Activated CD8-positive, alpha-beta memory T cell treated with anti-CD3 and anti-CD28 coated beads for 1 hour (primary cell): ENCODE measurements at places on chromosomes 5 and 9.

- DNase-seq: no peak
Measured at GRCh38 chr5:135719428-135720063, 114.9 kb upstream of the SLC25A48 start.

- DNase-seq: no peak
Measured at GRCh38 chr5:154465169-154465568, 12.9 kb downstream of the HAND1 start.

DNA sequence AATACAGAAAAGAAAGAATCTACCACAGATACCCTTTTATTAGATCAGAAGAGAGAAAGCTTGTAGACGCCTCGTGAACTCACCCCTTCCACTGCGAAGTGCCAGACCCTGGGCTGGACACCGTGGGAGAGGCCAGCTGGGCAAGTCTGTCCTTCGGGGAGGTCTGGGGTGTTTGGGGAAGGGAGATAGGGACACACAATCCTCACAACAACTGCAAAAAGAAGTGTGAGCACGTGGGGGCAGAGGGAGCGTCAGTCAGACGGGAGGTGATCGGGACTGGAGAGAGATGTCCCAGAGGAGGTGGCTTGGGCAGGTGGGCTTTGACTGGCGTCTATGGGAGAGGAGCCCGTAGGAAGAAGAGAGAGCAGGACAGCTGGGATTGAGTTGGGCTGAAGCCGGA lies 27.3 kb upstream of the GRHPR start:
- DNase-seq: no peak

DNA sequence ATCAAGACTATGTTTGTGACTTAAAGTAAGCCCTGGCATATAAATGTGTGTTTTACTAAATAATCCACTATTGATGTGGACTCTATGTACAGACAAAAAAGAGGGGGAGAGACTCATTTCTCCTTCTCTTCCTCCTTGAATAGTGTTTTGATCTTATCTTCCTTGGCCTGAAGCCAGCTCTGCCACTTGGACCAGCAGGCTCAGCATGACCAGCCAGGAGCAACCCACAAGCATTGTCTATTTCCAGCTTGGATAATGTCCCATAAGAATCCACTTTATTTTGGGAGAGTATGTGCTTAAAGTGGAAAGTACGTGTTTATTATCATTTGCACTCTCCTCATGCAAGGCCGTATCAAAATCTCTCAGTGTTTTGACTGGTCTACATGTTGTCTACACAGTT lies 23.8 kb upstream of the SLC46A2 start:
- no peak for DNase-seq

DNA sequence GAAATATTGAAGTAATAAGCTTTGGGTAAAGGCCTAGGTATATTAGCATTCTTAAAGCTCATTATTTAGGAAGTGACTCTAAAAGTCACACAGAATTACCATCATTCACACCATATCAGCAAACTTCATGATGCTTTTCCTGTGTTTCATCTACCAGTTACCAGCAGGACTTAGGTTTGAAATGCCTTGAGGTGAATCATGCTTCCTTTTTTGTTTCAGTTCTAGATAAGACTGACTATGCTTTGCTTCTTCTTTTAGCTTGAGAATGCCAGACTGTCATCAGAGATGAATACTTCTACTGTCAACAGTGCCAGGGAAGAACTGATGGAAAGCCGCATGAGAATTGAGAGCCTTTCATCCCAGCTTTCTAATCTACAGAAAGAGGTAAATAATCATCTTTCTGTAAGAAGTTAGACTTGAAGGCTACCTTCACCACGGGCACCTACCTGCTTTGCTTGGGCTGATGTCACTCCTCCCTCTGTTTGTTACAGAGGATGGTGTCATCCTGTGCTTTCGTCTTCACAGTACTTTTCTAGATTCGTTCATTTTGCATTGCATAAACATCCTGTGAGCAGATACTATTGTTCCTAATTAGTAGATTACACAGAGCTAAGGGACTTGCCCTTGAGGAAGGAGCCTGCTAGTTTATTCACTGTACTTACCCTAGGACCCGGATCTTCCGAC lies 34.7 kb downstream of the LMNB1 start:
- DNase-seq: no peak

- no peak for DNase-seq
Measured at GRCh38 chr5:51181208-51181894, 201.9 kb upstream of the ISL1 start.

- DNase-seq: no peak
Measured at GRCh38 chr5:168583742-168584482, 4.7 kb upstream of the PANK3 start.

DNA sequence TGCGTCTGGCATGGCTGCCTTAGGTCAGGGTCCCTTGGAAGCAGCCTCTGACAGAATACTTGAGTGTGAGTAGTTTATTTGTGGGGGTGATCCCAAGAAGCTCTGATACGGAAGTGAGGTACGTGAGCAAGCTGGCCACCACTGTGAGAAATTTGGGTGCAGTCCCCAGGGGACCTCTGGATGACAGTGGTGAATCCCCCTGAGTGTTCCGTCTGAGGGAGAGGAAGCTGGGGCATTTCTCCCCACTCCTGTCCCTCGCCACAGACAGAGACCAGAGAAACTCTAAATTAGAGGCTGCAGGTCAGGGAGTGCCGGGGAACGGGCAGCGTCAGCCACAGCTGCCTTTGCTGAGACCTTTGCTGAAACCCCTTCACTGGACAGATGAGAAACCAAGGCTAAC lies 155.9 kb upstream of the COL5A1 start:
- DNase-seq: no peak

- DNase-seq: no peak
Measured at GRCh38 chr5:168114444-168115017, 176.9 kb upstream of the WWC1 start.

DNA sequence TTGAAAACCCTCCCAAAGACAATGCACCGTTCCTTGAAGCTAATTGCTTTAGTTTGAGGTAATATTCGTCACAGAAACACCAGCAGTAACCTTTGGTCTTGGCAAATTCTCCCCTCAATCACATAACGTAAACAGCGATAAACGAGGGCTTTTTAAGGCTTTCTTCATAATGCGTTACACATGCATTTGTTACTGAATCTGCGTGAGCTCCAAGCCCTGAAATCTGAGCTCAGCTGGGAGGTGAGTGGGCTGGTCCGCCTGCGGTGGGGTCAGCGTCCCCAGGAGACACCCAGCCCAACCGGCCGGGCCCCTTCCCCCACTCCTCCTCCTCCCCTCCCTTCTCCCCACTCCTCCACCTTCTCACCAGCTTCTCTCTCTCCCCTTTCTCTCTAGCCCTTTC lies 91.1 kb downstream of the BARX1 start:
- DNase-seq: no peak

DNA sequence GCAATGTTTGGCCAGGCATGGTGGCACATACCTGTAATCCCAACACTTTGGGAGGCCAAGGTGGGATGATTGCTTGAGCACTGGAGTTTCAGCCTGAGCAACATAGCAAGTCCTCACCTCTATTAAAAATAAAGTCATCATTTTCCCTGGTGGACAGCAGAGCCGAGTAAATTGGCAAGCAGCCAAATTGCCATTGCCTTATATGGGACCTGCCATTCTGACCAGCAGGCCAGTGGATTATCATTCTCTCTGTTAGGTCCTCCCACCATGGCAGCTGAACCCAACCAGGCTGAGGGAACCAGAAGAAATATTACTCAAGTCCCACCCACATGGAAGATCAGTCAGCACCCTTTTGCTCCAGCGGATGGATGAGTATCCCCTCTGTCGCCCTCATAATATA lies 1829.9 kb downstream of the EFNA5 start:
- DNase-seq: no peak

GRCh38 chr5:149061341-149061740 lies 1.5 kb downstream of the SH3TC2 start:
- DNase-seq: no peak

DNA sequence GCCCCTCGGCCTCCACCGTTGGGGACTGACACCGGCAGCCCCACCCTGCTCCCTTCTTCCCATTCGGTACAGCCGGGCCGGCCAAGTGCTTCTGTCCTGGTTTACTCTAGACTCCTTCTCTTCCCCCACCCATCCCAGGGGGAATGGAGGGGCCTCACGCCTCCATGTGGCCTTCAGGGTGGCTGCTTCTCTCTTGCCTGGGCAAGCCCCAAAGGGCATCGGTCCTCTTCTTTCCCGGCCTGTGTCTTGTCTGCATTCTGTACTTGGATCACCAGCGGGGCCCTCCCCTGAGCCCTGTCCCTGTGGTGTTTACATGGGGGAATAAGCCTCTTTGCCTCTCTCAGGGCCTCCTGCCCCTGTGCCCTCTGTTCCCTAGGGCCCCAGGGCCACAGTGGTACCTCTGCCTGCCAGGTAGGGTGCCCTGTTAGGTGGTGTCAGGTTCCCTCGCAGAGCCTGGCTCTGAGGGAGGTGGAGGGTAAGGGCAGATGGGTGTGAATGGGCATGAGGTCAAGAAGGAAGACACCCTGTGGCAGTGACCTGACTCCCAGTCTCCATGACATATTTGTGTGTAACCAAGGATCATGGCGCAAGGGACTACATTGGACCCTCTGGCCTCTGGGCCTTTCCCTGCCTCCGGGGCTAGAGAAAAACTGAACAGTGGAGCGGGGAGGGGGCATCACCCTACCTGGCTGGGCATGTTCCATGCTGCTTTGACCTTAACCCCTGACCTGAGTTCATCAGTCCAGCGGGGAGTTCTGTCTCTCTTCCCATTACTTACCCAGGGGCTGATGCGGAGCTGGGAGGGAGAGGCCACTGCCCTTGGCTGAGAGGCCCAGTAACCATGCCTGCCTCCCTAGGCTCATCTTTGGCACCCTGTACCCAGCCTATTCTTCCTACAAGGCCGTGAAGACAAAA lies 1.6 kb downstream of the REEP2 start:
- no peak for DNase-seq

GRCh38 chr5:98463676-98464075 lies 309.8 kb upstream of the RGMB start:
- DNase-seq: no peak

DNA sequence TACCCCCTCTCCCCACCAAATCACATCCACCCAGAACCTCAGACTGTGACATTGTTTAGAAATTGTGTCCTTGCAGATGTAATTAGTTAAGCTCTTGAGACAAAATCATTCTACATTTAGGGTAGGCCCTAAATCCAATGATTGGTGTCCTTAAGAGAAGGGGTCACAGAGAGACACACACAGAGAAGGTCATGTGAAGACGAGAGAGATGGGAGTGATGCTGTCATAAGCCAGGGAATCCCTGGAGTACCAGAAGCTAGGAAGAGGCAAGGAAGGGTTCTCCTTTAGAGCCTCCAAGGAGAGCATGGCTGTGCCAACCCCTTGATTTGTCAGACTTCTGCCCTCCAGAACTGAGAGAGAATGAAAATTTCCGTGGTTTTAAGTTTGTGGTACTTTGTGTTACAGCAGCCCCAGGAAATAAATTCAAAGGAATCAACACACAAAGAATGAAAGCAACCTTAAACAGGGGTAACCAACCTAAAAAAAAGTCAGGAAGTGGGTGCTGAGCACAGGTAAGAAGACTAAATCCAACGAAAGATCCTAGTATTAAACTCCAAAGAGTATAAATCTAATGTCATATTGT lies 33.6 kb downstream of the TIMD4 start:
- no peak for DNase-seq

DNA sequence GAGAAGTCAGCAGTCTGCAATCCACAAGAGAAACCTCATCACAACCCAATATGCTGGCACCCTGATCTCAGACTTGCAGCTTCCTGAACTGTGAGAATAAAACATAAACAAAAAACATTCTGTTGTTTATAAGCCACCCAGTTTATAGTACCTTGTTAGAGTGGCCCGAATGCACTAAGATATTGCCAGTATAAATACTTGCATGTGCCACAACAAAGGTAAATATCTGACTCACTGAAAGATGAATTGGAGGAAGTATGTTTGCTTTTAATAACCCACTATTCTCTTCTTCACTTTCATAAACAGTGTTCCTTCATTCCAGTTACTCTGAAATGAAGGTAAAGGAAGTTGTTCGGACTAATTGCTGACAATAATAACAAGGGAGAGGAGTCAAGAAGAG lies 1163.4 kb upstream of the CDH6 start:
- no peak for DNase-seq

GRCh38 chr9:124293718-124294506 lies 36.2 kb downstream of the NEK6 start:
- DNase-seq: no peak

DNA sequence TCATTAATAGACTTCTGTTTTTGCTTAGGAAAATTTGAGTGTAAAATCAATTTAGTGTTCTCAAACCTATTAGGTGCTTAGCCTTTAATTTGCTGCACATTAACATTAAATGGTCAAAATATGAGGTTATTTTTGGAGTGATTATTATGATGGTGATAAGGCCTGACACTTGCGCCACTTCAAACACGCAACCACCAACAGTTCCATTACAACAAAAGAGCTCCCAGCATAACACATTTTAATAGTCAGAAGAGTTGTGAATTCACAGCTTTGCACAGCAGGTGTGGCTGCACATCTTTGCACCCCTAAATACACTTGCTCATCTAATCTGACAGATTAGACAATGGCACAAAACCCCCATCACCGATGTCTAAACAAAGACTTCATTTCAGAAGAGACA lies 940.7 kb downstream of the NR2F1-AS1 start:
- DNase-seq: no peak

- no peak for DNase-seq
Measured at GRCh38 chr5:114450437-114450836, 88.6 kb downstream of the KCNN2 start.

DNA sequence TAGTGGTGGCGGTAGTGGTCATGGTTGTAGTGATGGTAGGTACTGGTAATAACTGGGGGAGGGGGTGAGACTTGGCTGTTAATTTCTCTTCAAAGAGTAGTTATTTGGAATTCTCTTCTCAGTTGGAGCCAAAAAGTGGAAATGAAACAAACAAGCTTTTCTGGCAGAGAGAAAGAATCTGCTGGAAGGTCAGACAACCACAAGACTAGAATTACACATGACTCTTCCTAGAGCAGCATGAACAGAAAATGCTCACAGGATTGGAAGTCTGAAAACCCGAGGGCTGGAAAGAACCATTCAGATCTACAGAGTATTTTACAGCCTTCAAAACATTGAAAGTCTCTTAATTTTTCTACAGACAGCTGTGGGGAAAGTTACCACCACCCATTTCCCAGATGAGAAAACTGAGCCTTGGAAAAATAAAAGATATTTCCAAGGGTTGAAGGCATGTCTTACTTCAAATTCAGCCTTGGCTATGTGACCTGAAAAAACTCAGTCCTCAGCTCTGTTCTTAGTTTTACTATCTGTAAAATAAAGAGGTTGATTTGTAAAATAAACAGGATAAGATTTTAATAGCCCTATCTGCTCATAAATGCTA lies 42.9 kb upstream of the TRIM32 start:
- no peak for DNase-seq

- no peak for DNase-seq
Measured at GRCh38 chr9:134516464-134516863, 125.1 kb upstream of the COL5A1 start.
